ENCODE measurements at places on chromosomes 11 and 22.

DNA sequence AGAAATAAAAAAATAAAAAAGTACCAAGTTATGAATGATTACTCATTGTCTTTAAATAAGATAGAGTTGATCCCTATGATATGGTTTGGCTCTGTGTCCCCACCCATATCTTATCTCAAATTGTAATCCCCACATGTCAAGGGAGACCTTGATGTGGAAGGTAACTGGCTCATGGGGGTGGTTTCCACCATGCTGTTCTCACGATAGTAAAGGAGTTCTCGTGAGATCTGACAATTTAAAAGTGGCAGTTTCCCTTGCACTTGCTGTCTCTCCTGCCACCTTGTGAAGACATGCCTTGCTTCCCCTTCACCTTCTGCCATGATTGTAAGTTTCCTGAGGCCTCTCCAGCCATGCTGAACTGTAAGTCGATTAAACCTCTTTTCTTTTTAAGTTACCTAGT is 18.8 kb downstream of the QSER1 start:
- no peak for DNase-seq

GRCh38 chr11:2668876-2669275 is 30.9 kb downstream of the KCNQ1OT1 start:
- no peak for DNase-seq

GRCh38 chr22:47175151-47176025 is 412.9 kb downstream of the TBC1D22A start:
- DNase-seq, result no peak

DNA sequence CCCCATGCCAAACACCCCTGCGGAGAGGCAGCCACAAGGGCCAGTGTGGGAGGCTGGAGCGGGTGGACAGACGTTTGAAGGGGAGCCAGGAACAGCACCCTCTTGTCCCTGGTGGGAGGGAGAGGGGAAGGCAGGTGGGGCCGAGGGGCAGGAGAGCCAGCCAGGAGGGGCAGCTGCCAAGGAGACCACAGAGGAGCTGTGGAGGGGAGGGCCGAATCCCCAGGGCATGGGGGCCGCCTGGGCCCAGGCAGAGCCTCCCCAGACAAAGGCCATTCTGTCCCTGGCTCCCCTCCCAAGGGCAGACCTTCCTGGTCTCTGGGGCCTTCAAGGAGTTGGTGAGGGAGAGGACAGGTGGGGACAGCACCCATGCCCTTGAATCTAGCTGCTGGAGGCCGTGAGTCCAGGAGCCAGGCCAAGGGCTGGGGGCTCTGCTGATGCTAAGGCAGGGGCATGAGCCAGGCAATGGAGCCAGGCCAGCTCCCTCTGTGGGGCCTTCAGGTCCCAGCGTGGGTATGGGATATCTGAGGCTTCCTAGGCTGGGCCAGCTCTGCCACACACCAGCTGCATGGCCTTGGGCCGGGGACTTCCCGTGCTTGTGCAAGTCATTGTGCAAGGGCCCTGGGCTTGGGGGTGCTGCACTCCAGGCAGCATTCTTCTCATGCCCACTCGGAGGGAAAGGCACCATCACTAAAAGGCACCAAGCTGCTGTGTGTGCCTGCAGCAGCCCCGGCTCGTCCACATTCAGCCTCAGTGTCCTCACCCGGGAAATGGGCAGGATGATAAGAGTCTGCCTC is 11.4 kb downstream of the EMID1 start:
- DNase-seq, result no peak
